Fibroblast of skin of back (primary cell): ENCODE measurements at places on chromosomes 16 and 17.
A peak's percentile ranks its signal among the peaks of the same experiment; 100 is the strongest.

DNA sequence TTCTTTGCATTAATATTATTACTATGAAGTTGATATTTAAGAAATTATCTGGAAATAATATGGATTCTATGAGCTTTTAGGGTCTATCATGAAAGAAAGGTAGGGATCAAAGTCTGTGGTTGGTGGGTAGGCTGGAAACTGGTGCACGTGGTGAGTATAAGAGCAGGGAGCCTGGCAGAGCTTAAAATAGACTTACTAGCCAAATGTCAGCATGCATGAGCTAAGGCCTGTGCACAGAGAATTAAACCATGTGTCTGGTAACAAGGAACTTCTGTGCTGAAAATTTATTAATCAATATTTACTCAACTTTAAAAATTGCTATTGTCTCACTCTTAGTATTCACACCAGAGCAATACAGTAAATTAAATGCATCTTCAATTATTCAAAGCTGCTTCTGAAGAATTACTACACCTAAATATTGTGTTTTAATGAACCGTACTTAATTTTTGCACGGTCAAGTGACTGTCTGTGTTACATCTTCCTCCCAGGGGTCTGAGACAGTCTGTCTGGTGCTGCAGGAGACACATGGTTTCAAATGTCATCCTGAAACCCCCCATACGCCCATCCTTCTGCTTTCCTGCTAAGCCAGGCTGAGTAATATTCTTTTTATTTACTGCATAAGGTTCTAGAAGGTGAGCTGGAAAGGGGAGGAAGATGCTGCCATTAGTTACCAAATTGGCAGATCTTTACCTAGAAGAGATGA, 161.0 kb upstream of the NLRP1 start:
- DNase-seq: no peak

- DNase-seq: peak; percentile 73
Observed at GRCh38 chr17:46940692-46941404, 17.9 kb downstream of the GOSR2 start.

DNA sequence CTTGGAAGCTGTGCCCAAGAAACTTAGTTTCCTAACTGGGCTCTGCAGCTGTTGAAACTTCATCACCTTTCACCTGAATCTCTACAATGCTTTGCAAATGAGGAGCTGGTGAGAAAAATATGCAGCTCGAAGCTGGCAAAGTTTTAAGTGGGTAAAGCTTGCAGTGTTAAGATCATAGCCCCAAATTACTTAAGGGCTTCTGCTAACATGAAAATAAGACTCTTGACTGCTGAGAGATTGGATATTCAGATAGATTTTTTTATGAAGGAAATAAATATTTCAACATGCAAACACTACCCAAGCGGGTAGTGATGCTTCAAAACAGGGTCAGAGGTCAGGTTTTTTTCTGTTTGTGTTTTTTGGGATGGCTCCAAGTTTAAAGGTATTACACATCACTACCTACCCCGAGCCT, 278.7 kb downstream of the FTO start:
- DNase-seq: no peak

- peak; percentile 38 for DNase-seq
Observed at GRCh38 chr17:31559584-31560501, 168.4 kb downstream of the RAB11FIP4 start.
